ENCODE measurements at places on chromosomes 4 and X.

- DNase-seq: no peak
These were observed 124.1 kb upstream of the PDHA2 start for GRCh38 chr4:95715830-95716229.

- DNase-seq: no peak
These were observed 17.5 kb upstream of the IGSF1 start for GRCh38 chrX:131306601-131307000.

DNA sequence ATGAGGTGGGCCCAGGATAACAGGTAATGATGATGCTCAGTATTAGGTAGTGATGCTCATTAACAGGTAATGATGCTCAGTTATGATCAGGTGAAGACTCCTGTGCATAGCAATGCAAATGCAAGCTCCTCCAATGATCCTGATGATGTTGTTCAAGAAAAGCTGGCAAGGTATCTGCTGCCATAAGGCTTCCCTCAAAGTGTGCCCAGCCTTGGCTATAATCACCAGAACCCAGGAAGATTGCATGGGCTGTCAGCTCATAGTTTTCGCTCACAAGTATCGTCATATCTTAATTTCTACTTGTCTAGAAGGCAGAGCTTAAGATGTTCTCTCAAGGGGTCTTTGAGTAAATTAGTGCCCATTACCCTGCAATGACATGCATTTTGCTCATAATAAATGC is 366.2 kb upstream of the CLNK start:
- no peak for DNase-seq

- no peak for DNase-seq
These were observed 123.1 kb upstream of the BOD1L1 start for GRCh38 chr4:13750594-13750993.

- DNase-seq: no peak
These were observed 128.9 kb downstream of the REELD1 start for GRCh38 chr4:146343199-146343598.

DNA sequence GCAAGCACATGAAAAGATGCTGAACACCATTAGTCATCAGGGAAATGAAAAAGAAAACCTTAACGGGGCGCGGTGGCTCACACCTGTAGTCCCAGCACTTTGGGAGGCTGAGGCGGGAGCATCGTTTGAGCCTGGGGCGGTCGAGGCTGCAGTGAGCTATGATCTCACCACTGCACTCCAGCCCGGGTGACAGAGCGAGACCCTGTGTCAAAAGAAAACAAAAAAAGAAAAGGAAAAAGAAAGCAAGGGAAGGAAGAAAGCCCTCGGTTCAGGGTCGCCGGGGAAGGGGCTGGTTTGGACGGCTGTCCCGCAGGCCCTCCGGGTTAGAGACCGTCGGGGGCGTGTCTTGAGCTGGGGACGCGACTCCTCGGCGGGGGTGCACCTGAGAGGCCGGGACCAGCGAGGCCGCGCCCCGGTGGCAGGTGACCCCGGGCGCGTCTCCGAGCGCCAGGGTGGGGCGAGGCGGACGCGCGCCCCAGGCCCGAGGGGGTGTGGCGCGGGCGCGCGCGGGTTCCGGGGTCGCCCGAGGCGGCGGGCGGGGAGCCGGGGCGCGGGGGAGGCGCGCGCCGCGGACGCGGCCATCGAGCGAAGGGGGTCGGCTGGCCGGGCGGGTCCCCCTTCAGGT is 478 bp upstream of the PLXNA3 start:
- DNase-seq: peak; percentile 78

- no peak for DNase-seq
These were observed 13.0 kb downstream of the IL13RA1 start for GRCh38 chrX:118740276-118740889.

DNA sequence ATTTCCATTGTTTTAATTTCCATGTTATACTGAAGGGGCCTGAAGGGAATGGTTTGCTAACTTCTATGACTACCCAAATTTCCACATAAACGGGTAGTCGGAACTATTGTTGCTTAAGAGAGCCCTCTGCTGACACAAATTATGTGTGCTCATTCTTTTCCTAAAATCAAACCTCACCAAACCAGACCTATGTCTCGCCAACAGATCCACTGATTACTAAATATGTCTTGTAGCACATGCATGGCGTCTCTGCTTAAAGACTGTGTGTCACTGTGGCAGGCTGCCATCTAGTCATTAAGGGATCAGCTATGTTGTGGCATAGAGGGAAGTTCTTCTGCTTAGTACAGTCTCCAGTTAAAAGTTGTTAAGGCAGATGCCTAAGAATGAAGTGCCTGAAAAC is 25.1 kb downstream of the PIR start:
- no peak for DNase-seq

- no peak for DNase-seq
These were observed 72.6 kb downstream of the DMD start for GRCh38 chrX:33138677-33139249.

DNA sequence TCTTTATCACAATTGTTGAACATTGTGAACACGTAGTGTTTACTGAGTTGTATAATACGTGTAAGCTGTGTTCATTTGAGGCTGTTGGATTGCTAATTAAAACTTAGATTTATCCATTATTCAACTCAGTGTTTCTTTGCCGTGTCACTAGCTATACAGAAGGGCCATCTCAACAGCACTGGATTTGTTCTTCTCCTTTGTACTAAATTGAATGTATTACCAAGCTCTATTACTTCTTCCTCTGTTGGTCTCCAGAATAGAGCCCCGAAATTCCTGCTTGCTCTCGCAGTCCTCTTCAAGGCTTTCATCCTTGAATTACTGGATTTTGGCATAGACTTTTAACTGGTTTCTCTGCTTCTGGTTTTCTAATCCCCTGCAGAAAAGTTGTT is 182.8 kb downstream of the BMPR1B start:
- DNase-seq: no peak

DNA sequence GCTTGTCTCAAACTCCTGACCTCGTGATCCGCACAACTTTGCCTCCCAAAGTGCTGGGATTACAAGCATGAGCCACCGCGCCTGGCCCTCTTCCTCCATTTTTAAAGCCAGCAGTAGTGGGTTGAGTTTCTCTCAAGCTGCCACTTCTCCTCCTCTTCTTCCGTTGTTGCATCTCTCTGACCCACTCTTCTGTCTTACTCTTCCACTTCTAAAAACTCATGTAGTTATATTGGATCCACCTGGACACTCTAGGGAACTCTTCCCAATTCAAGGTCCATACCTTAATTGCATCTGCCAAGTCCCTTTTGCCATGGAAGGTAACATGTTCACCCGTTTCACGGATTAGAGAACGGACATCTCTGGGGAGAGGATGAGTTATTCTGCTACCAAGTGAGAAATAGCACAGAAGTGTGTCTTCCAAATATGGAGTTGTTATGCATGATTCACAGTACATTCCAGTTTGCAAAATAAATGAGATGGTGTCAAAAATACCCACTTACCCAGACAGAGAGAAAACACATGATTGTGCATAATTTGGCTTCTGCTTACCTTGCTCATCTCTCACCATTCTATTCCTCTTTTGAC is 51.8 kb downstream of the GBA3 start:
- no peak for DNase-seq

GRCh38 chr4:77349796-77350195 is 192.8 kb downstream of the CCNG2 start:
- no peak for DNase-seq

GRCh38 chr4:133096972-133097371 is 52.1 kb upstream of the PCDH10 start:
- no peak for DNase-seq

- DNase-seq: no peak
These were observed 119.8 kb downstream of the NEK1 start for GRCh38 chr4:169492436-169493163.

DNA sequence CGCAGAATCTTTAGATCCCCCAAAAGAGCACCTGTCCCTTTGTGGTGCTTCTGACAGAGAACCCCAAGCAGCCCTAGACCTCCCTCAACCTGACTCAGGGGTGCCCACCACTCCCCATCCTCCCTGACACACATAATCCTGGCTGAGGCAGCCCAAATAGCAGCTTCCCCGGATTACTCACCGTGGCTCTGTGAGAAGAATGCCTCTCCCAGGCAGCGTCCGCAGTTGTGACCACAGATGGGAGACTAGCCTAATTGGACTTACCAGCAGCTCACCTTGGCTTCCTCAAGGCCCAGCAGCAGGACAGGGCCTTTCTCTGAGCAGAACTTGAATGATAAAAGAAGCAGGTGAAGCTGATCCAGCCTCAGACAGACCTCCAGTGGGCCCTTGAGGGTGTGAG is 10.3 kb upstream of the ODAPH start:
- no peak for DNase-seq

- DNase-seq: no peak
These were observed 803.8 kb upstream of the AMOT start for GRCh38 chrX:113644426-113644825.

DNA sequence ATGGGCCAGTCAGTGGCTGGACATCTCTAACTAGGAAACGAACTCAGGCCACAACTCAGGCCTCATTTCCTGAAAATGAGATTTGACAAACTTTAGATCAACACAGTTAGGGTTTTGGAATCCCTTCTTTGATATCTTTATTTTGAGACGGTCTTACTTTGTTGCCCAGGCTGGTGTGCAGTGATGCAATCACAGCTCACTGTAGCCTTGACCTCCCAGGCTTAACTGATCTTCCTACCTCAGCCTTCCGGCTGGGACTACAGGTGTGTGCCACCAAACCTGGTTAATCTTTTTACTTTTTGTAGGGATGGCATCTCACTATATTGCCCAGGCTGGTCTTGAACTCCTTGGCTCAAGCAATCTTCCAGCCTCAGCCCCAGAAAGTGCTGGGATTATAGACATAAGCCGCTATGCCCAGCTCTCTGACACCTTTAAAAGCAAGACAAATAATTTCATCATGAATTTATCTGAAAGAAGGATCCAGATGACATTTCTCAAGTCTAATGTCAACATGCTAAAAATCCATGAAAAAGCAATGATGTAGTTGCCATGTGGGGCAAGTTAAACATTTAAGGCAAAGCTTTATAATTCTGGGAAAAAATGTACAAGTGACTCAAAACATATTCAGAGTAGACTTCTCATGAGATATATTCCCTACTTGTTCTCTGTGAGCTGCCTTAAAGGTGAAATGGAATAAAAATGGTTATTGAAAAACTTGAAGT is 89.1 kb upstream of the CBR4 start:
- no peak for DNase-seq

DNA sequence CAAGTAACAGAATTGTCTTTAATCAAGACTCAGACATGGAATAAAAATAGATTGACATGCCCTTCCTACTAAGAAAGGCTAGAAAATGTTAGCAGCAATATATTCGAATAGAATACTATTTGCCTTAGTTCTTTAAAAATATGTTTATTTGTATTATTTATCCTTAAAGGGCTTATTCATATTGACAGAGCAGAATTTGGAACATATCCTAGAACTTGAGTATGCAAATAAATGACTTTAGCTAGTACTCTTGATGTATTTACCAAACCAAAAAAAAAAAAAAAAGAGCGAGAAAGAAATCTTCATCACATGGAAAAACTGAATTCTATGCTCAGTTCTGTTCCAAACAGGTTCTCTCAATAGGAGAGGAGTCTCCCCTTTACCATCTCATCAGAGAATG is 68.9 kb upstream of the PPARGC1A start:
- DNase-seq: no peak

DNA sequence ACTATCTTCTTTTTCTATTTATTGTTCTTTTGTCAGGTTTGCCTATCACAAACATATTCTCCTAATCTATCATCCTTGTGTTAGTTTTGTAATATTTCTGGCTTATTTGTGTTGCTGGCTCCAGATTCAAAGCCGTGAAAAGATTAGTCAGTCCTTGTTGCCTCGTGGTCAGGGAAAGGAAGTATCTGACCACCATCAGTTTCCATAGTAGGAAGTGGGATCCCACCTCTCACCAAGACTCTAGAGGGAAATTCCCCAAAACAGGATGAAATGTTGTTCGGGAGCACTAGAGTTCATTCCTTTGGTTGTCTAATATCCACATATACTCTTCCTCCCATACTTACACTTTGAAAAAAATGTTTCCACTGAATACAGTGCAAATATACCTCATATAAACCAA is 131.0 kb upstream of the HUWE1 start:
- no peak for DNase-seq

- no peak for DNase-seq
These were observed 20.2 kb downstream of the PDK3 start for GRCh38 chrX:24485323-24485722.

- DNase-seq: no peak
These were observed 37.7 kb downstream of the ERVMER34-1 start for GRCh38 chr4:52713456-52713937.

- DNase-seq: no peak
These were observed 415.4 kb downstream of the SPRY1 start for GRCh38 chr4:123812066-123812390.

DNA sequence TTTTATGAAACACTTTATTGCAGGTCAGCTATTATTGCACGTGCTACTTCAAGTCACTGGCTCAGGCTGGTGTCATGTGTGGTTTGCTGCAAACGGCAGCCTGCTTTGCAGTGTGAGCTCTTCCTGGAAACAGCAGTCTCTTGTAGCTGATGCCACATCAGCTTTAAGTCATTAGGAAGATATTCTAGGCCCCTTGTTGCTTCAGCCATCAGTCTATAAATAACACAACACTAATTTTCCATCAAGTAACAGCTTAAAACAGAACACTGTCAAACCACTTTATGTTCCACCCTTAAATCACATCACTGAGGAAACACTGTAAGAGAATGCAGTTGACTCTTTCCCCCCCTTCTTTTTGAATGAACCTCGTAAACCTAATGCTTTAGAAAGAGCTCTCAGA is 93.8 kb downstream of the GATB start:
- DNase-seq: no peak

- DNase-seq: no peak
These were observed 2.3 kb downstream of the TBL1X start for GRCh38 chrX:9467146-9467545.

DNA sequence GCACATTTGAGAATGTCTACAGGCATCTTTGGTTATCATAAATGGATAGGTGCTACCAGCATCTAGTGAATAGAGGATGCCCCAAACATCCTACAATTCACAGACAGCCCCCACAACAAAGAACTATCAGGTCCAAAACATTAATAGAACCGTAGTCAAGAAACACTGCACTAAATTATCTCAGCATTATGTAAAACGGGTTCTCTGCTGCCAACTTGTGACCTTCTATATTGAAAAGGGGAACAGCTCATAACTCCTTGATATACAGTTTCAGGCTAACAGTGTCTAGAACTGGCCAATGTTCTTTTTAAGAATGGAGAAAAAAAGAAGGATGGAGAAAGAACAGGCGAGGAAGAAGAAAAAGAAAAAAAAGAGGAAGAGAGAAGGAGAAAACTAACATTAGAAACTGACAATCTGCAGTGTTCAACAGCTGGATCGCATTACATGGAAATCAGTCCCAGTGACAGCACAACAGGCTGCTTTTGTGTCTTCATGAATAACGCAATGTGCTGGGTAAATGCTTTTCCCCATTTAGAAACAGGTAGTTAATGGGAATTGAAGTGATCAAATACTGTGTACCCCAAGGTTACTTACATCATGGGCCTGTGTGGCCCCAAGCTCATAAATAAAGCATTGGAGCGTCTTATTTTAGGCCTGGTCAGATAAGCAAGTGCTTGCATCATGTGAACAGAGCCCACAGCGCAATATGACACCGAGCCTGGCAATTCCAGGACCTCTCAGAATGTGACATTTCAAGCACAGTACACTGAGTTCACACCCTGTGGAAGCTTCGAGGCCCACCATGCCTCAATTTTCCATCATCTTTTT is 339.5 kb downstream of the DHX15 start:
- DNase-seq: no peak

GRCh38 chrX:26219351-26219750 is 3.4 kb downstream of the MAGEB5 start:
- DNase-seq: no peak

- no peak for DNase-seq
These were observed 121.4 kb downstream of the GPAT3 start for GRCh38 chr4:83657336-83657735.
